Femur (tissue), 1 donor: ENCODE measurements at places on chromosomes 3 and 15.

DNA sequence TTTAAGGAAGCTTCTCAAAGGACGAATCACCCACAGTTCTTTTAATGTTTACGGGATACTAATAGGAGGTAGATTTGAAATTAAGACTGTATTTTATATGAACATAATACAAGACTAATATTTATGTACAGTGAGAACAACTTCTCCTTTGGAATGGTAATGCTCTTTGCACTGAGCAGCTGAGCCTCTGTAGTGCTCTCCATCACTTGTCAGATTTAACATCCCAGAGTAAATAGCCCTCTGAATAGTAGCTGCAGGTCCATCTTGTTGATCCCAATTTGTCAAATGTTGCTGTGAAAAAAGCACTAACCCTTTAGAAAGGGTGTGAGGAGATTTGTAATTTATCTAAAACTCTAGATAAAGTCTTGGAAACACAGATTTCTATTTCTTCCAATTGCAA lies 351.4 kb upstream of the KCNMB2 start:
- DNase-seq: no peak

DNA sequence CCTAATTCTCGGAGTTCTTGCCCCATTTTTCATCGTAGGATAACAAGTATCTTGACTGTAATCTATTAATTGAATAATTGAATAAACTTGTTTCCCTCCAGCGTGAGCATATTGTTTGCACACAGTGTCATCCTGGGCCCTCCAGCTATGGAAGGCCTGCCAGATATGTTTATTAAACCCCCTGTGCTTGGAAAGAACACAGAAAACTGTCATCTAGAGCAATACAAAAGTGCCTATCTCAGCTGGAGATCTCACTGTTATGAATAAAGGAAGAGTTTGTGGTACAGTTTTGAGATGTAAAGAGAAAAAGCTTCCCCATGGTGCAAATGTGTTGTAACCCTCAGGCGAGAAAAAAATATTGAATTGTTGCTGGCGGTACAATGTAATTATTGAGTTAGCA lies 405.9 kb downstream of the SOX2 start:
- DNase-seq: no peak

- DNase-seq: no peak
Observed at GRCh38 chr15:90228960-90229359, 4.8 kb downstream of the CIB1 start.

DNA sequence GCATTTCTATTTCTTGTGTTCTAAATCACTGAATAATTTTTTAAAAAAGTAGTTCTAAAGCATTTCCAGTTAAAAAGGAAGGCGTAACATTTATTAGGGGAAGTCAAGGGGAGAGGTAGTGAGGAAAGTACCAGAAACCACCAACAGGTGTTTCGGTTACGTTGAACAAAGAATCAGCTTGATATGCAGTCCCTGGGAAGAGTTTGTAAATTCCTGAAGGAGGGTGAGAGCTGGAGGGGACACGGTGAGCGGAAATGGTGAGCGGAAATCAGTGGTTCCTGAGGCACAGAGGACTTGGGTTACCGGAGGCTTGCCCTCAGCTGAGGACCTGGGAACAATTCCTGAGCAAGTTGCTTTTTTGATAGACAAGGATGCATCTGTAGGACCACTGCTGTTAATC lies 17.8 kb downstream of the MAP2K1 start:
- DNase-seq: no peak

DNA sequence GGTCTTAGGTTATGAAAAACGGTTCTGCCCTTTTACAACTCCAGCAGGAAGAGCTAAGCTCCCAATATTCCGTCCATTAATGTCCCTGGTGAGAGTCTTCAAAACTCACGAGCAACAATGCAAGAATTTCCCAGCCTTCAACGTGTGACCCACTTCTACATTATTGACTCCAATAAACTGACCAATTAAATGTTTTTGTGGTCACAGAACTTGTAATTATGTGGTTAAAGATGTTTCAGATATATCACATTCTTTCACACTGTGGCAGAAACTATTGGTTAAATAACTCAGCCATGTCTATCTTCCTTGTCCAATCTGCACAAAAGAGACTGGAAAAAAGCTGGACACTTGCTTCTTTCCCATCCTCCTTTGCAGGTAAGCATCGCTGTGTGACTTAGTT lies 286.6 kb upstream of the ADAMTS9 start:
- no peak for DNase-seq

DNA sequence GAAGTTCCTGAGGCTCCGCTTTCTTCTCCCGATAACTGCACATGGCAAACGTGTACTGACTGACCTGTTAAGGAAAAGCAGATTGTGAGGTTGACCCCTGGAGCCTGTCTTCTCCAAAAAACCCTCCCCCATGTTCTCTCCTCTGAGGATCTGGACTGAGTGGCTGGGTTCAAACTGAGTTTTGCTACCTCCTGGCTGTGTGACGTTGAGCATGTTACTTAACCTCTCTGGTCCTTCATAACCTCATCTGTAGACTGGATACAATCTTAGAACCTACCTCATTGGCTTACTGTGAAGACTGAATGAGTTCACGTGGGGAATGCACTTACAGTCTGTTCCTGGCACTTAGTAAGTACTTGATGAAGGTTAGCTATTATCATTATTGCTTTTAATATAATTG lies 184.1 kb upstream of the FEZF2 start:
- DNase-seq: no peak

- DNase-seq: no peak
Observed at GRCh38 chr3:31485196-31485595, 47.5 kb upstream of the STT3B start.

GRCh38 chr3:39727415-39727814 lies 82.0 kb upstream of the MYRIP start:
- DNase-seq: no peak

- DNase-seq: no peak
Observed at GRCh38 chr15:47331829-47332393, 385.4 kb upstream of the SEMA6D start.

GRCh38 chr3:112897791-112898190 lies 51.1 kb upstream of the CD200R1L start:
- DNase-seq: no peak

- DNase-seq: no peak
Observed at GRCh38 chr3:185046164-185046515, 106.7 kb downstream of the C3orf70 start.

DNA sequence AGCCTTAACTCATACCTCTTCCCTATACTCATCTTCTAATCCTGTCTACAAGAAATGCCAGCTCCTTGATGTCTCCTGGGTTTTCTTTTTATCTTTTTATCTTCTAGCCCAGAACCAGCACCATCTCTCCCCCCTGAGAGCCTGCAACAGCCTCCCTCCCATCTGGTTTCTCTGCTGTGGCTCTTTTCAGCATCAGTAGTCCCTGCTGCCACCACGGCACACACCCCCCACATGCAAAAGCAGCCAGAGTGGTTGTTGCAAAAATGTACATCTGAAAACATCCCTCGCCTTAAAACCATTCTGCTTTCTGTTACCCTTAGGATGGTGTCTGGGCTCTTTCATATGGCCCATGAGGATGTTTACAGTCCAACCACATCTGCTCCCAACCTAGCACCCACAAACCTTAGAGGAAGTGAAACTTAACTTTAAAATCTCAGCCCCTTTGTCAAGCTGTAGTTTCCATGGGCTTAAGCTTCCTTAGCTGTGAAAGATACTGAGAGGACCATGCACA lies 775 bp downstream of the TTC21A start:
- DNase-seq: no peak

- no peak for DNase-seq
Observed at GRCh38 chr3:171935261-171936123, 92.3 kb downstream of the TMEM212 start.

GRCh38 chr3:17398959-17399551 lies 343.4 kb downstream of the TBC1D5 start:
- no peak for DNase-seq

DNA sequence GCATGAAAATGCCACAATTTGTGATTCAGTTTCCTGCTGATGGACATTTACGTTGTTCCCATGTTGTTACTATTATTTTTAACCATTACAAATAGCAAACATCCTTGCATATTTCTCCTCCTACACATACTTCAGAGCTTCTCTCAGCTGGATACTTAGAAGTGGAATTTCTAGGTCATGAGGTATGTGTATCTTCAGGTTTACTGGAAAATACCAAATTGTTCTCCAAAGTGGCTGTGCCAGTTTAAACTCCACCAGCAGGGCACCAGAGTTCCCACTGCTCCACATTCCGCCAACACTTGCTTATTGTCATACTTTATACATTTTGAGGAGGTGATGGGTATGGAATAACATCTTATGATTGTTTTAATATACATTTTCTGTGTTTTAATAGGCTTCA lies 45.7 kb downstream of the PRR23E start:
- DNase-seq: no peak
